ENCODE measurements at places on chromosomes 1 and 21.
A peak's percentile ranks its signal among the peaks of the same experiment; 100 is the strongest.

DNA sequence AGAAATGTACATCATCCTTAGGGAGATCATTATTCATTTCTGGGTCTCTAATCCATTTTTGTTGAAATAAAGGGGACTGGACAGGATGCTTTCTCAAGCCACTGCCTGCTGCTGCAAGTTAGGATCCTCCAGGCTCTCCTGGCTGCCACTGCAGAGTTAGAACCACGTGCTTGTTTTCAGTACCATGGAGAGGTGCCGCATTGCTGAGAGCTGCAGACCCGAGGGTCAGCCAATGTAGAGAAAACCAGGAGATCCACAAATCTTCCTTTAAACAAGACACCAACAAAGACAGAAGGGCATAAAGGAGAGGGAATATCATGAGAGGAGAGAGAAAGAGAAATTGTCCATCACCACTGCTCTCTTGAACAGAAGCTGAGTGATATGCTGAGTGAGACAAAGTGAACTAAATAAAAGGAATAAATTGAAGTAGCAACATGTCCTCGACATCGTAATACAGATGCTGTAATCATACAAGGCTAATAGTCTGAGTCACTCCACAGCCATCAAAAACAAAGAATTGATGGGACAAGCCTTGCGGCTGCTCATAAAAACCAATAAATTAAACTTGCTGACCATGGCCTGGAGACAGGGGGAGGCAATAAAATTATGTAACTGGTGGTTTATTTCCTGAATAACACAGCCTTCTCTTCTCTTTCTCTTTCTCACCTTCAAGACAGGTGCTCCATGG is 255.7 kb downstream of the OMA1 start:
- DNase-seq, result peak; percentile 16

GRCh38 chr1:3321559-3322449 is 132.7 kb upstream of the ARHGEF16 start:
- DNase-seq, result no peak

- no peak for DNase-seq
These were observed 130.0 kb upstream of the TNFSF4 start for GRCh38 chr1:173337126-173337525.

DNA sequence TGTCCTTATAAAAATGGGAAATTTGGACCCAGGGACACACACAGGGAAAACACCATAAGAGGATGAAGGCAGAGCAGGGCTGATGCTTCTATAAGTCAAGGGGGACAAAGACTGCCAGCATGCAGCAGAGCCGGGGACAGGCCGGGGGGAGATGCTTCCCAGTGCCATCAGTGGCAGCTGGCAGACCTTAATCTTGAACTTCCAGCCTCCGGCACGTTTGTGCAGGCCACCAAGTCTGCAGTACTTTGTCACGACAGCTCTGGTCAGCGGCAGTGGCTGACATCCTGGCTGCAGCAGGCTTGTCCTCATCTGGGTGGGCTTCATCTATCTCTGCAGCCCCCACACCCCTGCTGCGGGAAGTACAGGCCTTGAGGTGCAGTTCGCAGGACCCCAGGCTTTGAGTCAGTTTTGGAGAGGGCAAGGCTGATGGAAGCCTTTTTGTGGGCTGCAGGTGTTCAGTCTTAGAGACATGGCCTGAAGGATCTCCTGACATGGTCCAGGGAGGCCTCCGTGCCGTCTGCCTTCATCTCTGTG is 186.0 kb downstream of the DYRK1A start:
- no peak for DNase-seq

DNA sequence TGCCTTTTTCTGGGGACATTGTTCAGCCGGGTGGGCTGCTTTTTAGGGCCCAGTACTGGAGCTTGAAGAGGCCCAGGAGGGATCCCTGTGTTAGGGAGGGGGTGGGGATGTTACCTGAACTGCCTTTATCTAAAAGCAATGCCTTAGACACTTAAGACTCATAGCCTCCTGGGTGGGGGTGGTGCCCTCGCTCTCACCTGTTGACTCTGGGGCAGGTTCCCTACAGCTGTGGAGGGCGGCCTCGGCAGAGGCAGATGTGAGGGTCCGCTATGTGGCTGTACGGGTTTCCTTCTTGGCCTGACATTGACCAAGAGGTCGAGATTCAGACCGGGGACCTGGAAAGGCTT is 716 bp downstream of the INAVA start:
- no peak for DNase-seq

DNA sequence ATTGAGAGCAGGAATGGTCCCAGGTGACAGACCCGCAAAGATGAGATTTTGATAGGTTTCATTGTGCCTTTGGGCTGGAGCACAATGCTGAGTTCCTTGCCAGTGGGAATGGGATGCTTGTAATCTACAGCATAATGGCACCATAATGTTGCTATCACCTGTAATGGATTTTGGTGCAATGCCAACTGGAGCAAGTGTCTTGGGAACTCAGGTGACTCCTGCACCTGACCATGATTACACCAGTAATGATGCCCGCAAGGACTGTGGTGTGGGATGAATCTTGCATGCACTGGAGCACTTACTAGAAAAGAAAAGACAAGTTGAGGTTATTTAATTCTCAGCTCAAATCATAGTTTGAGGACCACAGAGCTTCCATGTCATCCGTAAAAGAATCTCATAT is 96.7 kb downstream of the PTPRU start:
- no peak for DNase-seq

GRCh38 chr1:224719716-224720115 is 103.6 kb downstream of the CNIH3 start:
- DNase-seq, result no peak

DNA sequence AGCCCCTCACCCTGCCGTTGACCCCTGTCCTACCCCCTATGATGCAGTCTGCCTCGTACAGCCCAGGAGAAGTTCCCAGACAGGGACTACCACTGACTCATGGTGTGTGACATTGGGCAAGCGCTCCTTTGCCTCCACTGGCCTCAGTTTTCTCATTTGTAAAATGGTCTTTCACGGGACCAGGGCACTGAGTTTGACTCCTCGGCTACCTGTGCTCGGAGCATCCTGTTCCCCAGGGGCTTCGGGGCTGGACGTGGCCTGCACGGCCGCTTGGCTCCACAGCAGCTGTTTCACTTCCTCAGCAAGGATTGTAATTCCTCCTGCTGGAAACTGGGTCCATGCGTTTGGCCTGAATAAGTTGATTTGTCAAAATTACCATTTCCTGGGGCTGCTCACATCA is 277.3 kb downstream of the MATN1 start:
- no peak for DNase-seq

GRCh38 chr1:175471039-175471800 is 272.2 kb downstream of the TNR start:
- no peak for DNase-seq

DNA sequence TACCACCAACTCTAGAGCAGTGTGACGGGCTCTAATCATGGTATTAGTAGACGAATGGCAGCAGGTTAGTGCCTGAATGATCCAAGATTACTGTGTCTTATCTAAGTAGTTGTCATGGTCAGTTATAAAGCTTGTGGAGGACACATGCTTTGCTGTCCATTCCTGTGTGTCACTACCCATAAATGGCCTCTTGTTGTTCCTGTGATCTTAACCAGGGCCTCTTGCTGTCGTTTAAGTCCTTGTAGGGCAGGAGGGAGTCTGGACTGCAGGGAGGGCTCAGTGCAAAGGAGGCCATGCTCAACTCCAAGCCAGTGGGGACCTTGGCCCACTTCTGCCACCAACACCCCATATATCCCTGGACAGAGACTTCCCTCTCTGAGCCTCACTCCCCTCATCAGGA is 130.5 kb downstream of the EPHB2 start:
- DNase-seq, result no peak

DNA sequence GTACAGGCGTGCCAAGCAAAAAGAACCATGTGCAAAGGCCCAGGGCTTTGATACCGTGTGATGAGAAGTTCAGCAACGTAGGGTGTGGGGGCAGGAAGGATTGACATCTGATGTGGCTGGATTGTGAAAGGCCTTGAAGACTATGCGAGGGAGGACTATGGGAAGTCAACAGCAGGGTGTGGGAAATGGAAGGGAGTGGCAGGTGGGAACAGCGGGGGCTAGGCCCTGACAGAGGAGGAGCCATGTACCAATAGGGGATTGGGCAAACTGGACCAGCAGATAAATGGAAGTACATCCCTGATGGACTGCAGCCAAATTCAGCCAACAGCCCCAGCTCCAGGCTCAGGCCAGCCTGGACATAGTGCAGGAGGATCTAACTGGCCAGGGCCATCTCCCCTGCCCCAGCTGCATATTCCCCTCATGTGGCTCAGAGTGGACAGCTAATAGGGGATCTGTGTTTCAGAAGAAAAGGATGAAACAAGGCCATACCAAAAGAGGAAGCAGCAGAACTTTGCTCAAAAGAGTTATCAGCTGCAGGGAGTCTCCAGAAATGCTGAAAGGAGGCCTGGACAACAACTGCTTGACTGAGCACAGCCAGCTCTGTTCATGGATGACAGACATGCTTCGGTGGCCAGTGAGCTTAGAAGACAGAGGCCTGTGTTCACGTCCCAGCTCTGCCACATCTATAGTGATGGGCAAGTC is 140.2 kb upstream of the SGIP1 start:
- DNase-seq, result no peak

- peak; percentile 81 for DNase-seq
These were observed 157.2 kb downstream of the PLA2G4A start for GRCh38 chr1:186985889-186986491.

- peak; percentile 65 for DNase-seq
These were observed 50.2 kb downstream of the PRDX6 start for GRCh38 chr1:173527151-173527826.

DNA sequence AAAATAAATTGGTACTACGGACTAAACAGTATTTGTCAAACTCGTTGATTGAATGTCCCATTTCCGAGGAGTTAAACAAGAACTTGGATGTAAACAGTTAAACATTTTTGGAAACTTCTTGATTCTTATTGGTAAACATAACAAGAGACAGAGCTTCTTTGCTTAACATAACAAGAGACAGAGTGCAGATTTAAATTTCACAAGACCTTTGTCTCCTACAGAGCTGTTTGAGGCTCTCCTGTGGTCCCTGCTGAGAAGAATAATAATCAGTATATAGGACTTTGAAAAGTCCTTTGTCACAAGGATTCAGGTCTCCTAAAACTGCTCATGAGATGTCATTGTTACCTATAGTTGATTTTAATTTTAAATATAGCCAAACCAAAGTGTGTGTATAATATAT is 170.6 kb upstream of the C21orf91 start:
- no peak for DNase-seq

- DNase-seq, result no peak
These were observed 4.4 kb downstream of the F13B start for GRCh38 chr1:197062692-197063091.

Measured in cardiac fibroblast (primary cell).